ENCODE measurements at places on chromosomes 7 and 10.
A peak's percentile ranks its signal among the peaks of the same experiment; 100 is the strongest.

- H3K27me3 ChIP-seq, result no peaks in the 10 kb centered on the region
- H3K4me1 ChIP-seq, result peaks cover 18% of the 10 kb centered on the region
- no peaks in the 10 kb centered on the region for H3K36me3 ChIP-seq
- DNase-seq, result no peak
- no peak overlapping the region for H3K27ac ChIP-seq
- no peak overlapping the region for H3K4me3 ChIP-seq
These were observed 932 bp downstream of the NYAP1 start for GRCh38 chr7:100484673-100485045.

GRCh38 chr7:40805361-40805760 lies 670.6 kb downstream of the SUGCT start:
- no peaks in the 10 kb centered on the region for H3K36me3 ChIP-seq
- no peak overlapping the region for H3K27ac ChIP-seq
- DNase-seq, result no peak
- H3K4me1 ChIP-seq, result no peaks in the 10 kb centered on the region
- no peak overlapping the region for H3K4me3 ChIP-seq
- H3K27me3 ChIP-seq, result no peaks in the 10 kb centered on the region

DNA sequence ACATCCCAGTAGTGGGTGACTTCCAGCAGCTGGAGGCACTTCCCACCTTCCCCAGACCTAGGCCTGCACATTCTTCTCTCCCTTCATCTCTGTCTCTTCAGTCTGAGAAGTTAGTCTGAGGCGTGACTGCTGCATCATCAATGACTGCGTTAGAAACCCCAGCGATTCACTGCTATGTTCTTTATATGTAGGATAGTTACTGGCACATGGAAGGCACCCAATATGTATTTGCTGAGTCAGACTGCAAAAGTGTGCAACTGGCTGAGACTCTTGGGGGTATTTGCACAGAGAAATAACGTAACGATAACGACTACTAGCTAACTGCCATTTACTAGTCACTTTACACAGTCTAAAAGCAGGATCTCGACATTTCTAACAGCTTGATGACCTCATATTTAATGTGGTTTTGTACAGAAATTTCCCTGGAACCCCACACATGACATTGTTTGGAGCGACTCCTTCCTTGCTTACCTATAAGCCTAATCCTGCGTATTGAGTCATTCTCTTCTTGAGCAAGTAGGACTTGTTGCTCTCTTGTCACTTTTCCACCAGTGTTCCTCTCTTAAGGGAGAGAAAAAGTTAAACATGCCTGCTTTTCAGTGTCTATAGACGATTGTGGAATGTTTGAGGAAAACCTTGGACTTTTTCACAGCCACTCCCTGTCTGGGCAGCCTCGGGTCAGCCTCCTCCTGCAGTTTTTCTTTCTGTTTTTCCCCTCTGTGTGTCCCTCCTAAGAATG lies 45.5 kb downstream of the THNSL1 start:
- H3K4me1 ChIP-seq, result peaks cover 5% of the 10 kb centered on the region
- no peaks in the 10 kb centered on the region for H3K27me3 ChIP-seq
- H3K27ac ChIP-seq, result peak overlapping the region; percentile 68

- H3K27ac ChIP-seq, result peak overlapping the region; percentile 44
- no peak for DNase-seq
- peaks cover 13% of the 10 kb centered on the region for H3K4me1 ChIP-seq
- H3K36me3 ChIP-seq, result no peaks in the 10 kb centered on the region
- H3K4me3 ChIP-seq, result no peak overlapping the region
These were observed 51.1 kb upstream of the IL6 start for GRCh38 chr7:22675917-22676343.

DNA sequence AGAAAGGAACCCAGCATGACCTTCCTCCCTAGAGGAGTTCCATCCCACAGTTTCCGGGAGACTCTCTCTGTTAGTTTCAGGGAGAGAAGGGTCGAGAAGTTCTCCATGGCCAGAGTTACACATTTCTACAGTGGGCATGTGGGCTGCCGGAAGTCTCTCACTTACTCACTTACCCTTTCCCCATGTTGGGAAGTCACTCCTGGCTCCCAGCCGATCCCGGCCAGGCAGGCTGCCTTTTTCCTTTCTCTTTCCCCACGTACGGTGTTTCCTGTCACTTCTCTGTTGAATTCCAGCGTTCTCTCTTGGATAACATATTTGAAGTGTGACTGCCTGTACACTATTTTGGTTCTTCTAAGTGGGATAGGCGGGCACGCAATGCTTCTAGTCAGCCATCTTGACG lies 3.5 kb downstream of the TEX36 start:
- no peak overlapping the region for H3K27ac ChIP-seq
- H3K4me3 ChIP-seq, result no peak overlapping the region
- no peak for DNase-seq
- H3K36me3 ChIP-seq, result no peaks in the 10 kb centered on the region

GRCh38 chr7:49866076-49866735 lies 92.8 kb downstream of the VWC2 start:
- H3K27ac ChIP-seq, result no peak overlapping the region
- H3K36me3 ChIP-seq, result no peaks in the 10 kb centered on the region
- H3K4me1 ChIP-seq, result no peaks in the 10 kb centered on the region
- DNase-seq, result no peak
- no peak overlapping the region for H3K4me3 ChIP-seq

DNA sequence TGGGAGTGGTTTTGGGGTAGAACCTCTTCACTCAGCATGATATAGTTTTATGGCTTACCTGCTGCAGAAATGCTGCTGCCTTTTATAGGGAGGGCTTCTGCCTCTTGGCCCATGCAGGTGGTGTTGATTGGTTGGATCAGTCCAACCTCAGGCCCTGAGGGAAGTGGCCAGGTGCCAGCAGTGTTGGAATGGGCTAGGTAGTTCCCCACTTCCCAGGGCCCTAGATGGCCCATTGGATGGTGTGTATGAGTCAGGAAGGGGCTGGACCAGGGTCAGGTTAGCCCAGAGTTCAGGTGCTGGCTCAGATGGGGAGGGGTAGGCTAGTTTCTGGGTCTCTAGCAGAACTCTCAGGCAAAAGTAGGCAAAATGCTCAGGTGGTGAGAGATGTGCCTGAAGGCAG lies 455.5 kb downstream of the CCSER2 start:
- no peaks in the 10 kb centered on the region for H3K4me1 ChIP-seq
- H3K36me3 ChIP-seq, result no peaks in the 10 kb centered on the region
- no peak overlapping the region for H3K4me3 ChIP-seq
- H3K27me3 ChIP-seq, result no peaks in the 10 kb centered on the region

- H3K27me3 ChIP-seq, result no peaks in the 10 kb centered on the region
- H3K36me3 ChIP-seq, result no peaks in the 10 kb centered on the region
- peak overlapping the region; percentile 85 for H3K27ac ChIP-seq
- H3K4me3 ChIP-seq, result no peak overlapping the region
- H3K4me1 ChIP-seq, result peaks cover 85% of the 10 kb centered on the region
- DNase-seq, result no peak
These were observed 36.2 kb downstream of the WBP1L start for GRCh38 chr10:102779680-102780526.

GRCh38 chr10:15363031-15363430 lies 8.1 kb downstream of the FAM171A1 start:
- no peak overlapping the region for H3K27ac ChIP-seq
- DNase-seq, result no peak
- no peaks in the 10 kb centered on the region for H3K27me3 ChIP-seq
- no peak overlapping the region for H3K4me3 ChIP-seq
- no peaks in the 10 kb centered on the region for H3K4me1 ChIP-seq
- no peaks in the 10 kb centered on the region for H3K36me3 ChIP-seq

- H3K36me3 ChIP-seq, result no peaks in the 10 kb centered on the region
- no peaks in the 10 kb centered on the region for H3K27me3 ChIP-seq
These were observed 27.6 kb upstream of the TAS2R16 start for GRCh38 chr7:123023126-123023525.

DNA sequence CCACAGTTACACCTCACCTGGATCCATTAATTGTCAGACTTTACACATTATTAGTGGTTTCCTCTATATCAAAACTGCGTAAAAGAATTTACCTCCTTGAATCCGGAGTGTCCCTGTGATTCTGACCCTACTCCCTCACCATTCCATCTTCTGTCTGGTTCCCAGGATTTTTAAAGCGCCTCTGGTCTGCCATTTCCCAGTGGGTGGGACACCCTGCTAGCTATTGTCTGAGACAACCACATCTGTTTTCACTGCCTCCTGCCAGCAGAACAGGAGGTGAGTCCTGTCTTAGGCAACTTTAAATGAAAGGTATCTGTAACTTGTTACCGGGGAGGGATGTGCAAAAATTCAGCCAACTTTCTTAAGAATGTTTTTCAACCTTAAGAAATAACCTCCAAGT lies 2.3 kb downstream of the MACROH2A2 start:
- H3K27me3 ChIP-seq, result no peaks in the 10 kb centered on the region
- DNase-seq, result no peak

GRCh38 chr10:6168084-6168483 lies 34.6 kb upstream of the PFKFB3 start:
- peaks cover 29% of the 10 kb centered on the region for H3K4me1 ChIP-seq
- DNase-seq, result no peak
- H3K4me3 ChIP-seq, result no peak overlapping the region
- H3K27me3 ChIP-seq, result no peaks in the 10 kb centered on the region

DNA sequence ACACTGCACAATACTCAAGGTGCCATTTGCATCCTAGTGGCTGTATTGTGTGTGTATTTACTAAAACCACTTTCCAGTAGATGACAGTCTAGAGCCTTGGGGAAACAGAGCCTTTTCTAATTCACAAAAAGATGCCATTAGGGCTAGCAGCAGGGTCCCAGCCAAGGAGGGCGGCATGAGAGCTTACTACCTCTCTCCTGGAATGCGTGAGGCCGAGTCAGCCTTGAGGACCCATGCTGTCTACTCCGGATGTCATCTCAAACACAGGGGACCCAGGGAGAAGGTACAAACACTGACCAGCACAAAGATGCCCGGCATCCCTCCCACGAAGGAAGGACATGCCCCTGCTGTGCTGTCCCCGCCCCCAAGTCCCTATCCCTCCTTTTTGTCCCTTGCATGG lies 65.5 kb downstream of the CYCS start:
- H3K4me3 ChIP-seq, result no peak overlapping the region
- no peaks in the 10 kb centered on the region for H3K27me3 ChIP-seq
- no peak overlapping the region for H3K27ac ChIP-seq
- no peaks in the 10 kb centered on the region for H3K36me3 ChIP-seq
- no peak for DNase-seq

- H3K4me3 ChIP-seq, result no peak overlapping the region
- H3K27me3 ChIP-seq, result no peaks in the 10 kb centered on the region
- no peak overlapping the region for H3K27ac ChIP-seq
- H3K36me3 ChIP-seq, result no peaks in the 10 kb centered on the region
- peak; percentile 25 for DNase-seq
- H3K4me1 ChIP-seq, result no peaks in the 10 kb centered on the region
These were observed 817.6 kb downstream of the TNS3 start for GRCh38 chr7:46764100-46764936.

- peaks cover 73% of the 10 kb centered on the region for H3K4me1 ChIP-seq
- peak overlapping the region; percentile 81 for H3K27ac ChIP-seq
- DNase-seq, result no peak
- no peaks in the 10 kb centered on the region for H3K36me3 ChIP-seq
These were observed 15.2 kb downstream of the PALD1 start for GRCh38 chr10:70493660-70494234.

GRCh38 chr10:118978998-118979350 lies 50.5 kb upstream of the NANOS1 start:
- no peaks in the 10 kb centered on the region for H3K4me1 ChIP-seq
- no peak overlapping the region for H3K4me3 ChIP-seq
- no peak for DNase-seq

GRCh38 chr10:43360086-43360485 lies 11.3 kb upstream of the FXYD4 start:
- peaks cover 9% of the 10 kb centered on the region for H3K4me1 ChIP-seq
- no peaks in the 10 kb centered on the region for H3K36me3 ChIP-seq
- DNase-seq, result no peak
- H3K27ac ChIP-seq, result no peak overlapping the region
- no peak overlapping the region for H3K4me3 ChIP-seq

- no peaks in the 10 kb centered on the region for H3K4me1 ChIP-seq
- H3K27me3 ChIP-seq, result no peaks in the 10 kb centered on the region
- DNase-seq, result no peak
- no peak overlapping the region for H3K27ac ChIP-seq
These were observed 247.3 kb upstream of the LYZL1 start for GRCh38 chr10:29041616-29042015.

- H3K27me3 ChIP-seq, result no peaks in the 10 kb centered on the region
- no peaks in the 10 kb centered on the region for H3K4me1 ChIP-seq
- no peak overlapping the region for H3K4me3 ChIP-seq
- no peaks in the 10 kb centered on the region for H3K36me3 ChIP-seq
- no peak overlapping the region for H3K27ac ChIP-seq
- DNase-seq, result no peak
These were observed 112.5 kb upstream of the GHITM start for GRCh38 chr10:84026821-84027257.

DNA sequence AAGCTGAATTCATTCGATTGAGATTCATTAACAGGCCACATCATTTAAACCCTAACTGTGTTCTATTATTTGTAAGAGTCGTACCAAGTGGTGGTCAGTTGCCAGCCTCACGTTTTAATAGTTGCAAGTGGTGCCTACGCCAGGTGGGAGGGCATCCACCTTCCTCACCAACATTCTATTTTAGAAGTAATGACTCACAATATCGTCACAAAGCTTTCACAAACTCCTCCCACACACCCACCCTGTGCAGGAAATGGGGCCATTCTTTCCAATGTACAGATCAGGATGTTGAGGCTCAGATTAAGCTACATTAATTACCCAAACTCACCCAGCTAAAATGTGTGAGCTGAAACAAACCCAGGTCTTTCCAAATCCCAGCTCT lies 77.3 kb upstream of the SAMD8 start:
- no peaks in the 10 kb centered on the region for H3K27me3 ChIP-seq
- no peak overlapping the region for H3K4me3 ChIP-seq
- H3K4me1 ChIP-seq, result no peaks in the 10 kb centered on the region

DNA sequence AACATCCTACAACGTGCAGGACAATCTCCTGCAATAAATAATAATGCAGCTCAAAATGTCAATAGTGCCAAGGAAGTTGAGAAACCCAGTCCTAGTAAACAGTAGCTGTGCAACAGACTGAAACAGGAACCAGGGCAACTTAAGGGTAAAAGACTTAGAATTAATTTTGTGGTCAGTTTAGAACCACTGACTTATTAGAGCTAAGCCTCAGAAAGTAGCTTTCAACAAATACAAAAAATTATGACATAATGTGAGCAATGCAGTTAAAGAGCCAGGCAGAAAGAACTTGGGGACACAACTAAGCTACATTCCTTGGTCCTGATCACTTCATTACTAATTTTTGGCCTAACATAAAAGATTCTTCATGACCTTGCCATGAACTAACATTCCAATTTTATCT lies 195.4 kb downstream of the MACC1 start:
- H3K27ac ChIP-seq, result no peak overlapping the region
- H3K4me3 ChIP-seq, result no peak overlapping the region
- no peak for DNase-seq
- no peaks in the 10 kb centered on the region for H3K27me3 ChIP-seq
- H3K4me1 ChIP-seq, result no peaks in the 10 kb centered on the region

All from upper lobe of left lung (tissue), 6 donors.